ENCODE measurements at places on chromosomes 12 and 14.

GRCh38 chr12:101951002-101951670 is 73.8 kb downstream of the DRAM1 start:
- no peak for DNase-seq

DNA sequence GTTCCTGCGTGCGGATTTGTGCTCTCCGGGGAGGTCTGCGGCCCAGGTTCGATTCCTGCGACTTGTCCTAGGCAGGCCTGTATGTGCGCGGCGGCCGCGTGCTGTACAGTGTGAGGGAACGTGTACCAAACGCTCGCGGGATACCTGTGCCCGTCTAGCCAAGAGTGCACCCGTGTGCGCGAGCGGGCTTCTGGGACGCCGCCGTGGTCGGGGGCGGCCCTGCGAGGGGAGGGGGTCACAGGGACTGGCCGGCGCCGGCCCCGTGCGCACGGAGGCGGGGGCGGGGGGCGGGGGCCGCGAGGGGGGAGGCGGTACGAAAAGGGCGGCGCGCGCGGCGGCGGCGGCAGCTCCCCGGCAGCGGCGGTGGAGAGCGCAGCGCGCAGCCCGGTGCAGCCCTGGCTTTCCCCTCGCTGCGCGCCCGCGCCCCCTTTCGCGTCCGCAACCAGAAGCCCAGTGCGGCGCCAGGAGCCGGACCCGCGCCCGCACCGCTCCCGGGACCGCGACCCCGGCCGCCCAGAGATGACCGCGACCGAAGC is at the start of gene DLK1:
Gene DLK1, plus strand, starts transcription at position 343 of the 536 bp plus-strand sequence. Its CDS starts 177 bp downstream, at position 520.
- no peak for DNase-seq

DNA sequence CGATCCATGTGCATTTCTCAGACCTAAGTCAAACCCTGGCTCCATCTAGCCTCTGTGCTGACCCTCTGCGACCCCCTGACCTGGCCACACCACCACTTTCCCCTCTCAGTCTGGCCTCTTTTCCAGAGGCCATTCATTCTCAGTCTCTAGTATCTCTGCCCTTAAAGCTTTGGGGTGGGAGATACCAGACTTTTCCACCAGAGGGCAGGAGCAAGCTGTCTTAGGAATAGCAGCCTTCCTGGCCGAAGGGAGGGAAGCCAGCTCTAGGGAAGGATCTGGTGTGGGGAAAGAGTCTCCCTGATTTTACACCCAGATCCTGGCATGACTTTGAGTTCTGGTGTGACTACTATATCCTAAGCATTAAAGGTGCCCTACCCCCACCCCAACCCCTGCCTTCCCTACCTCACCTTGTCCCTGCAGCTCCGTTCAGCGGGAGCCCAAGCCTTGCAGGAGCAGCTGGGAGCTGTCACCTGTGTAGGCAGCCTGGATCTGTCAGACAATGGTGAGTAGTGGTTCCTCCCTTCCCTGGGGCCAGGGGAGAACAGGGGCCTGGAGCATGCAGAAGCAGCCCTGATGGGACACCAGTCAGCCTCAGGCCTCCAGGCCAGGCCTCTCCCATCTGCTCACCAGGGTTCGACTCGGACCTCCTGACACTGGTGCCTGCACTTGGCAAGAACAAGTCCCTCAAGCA is 6.6 kb downstream of the CARMIL3 start:
- no peak for DNase-seq

- no peak for DNase-seq
Measured at GRCh38 chr12:123772074-123772473, 10.0 kb downstream of the DNAH10 start.

- DNase-seq = no peak
Measured at GRCh38 chr12:108298761-108299275, 40.3 kb downstream of the CMKLR1 start.

GRCh38 chr14:22837750-22838538 is 1.6 kb downstream of the MMP14 start:
- DNase-seq = no peak

GRCh38 chr14:75597149-75597548 is 18.7 kb downstream of the FLVCR2 start:
- no peak for DNase-seq

DNA sequence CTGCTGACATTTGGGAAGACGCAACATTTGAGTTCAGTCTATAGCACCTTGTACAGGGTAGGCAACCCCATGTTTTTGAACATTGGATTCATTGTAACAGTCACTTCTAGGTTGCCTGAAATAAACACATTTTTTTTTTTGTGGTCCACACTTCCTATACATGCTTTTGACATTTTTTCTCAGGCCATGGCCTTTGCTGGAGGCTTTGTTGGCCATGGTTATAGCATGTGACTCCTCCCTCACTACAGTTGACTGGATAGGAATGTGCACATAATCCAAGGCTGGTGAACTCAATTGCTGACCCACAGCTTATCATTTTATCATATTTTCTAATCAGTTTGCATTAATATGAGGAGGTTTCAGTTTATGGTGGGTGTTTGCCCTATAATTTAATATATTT is 60.6 kb downstream of the TMEM117 start:
- no peak for DNase-seq

DNA sequence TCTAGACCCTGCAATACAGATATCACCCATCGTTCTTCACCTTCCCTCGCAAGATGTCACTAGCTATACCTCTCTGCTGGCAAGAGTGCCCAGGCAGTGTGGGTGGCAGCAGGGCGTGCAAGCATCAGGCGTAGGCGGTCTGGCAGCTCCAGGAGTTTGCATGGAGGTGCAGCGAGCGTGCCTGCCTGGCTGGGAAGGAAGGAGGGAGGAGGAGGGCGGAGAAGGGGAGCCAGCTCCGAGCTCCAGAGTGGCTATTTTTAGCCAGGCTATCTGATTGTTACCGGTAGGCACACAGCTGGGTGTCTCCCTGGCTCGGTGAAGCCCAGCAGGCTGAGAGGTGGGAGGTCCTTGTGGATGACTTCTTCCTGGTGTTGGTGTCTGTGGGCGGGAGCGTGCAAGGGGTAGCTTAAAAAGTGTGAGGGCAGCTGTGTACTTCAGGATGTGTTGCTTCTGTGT is 6.2 kb downstream of the FOXJ2 start:
- DNase-seq = peak; percentile 89

DNA sequence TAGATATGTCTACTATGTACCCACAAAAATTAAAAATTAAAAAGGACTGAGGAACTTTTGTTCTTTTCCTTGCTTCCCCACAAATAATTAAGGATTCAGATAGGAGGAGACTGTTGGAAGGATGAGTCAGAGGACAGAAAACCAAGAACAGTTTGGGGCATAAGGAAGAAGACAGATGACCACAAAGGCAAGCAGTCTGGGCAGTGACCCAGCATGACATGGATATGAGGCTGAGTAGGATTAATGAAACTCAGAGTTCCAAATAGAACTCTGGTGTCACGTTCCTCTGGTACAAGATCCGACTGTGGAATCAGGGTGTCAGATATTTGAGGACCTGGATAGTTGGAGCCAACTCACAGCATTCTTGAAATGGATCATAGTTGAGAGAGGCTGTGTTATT is 89.3 kb upstream of the SLC38A4 start:
- no peak for DNase-seq

DNA sequence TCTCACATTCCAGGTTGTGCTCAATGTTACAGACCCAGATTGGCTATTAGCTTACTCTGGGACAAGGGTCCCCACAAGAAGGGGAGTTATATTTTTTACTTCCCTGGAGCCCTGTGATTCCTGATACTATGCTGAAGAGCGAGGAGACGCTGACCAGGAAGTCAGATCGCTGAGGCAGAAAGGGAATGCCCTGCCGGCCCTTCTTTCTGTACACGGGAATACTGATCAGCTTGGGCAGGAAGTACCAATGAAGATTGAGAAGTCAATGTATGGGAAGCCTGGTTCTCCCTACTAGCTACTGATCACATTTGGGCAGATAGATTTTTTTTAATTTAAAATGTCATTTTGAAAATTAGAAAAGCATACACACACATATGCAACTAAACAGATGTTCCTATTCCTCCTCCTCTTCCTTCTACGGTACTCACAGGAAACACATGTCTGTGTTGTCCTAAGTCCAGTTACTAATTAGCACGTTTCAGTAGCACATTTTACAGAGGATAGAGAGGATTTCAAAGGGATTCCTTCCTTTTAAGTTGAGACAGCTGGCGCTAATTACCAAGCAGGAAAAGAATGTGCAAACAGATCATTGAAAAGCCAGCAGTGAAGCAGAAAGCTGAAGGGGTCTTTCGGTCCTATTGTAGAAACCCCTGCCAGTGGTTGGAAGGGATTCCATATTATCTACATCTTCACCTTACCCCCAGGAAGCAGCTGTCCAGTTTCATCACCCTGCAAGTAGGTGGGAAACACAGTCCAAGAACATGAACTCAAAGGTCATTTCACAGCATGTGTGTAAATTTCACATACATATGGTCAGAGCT is 292.4 kb downstream of the DUSP6 start:
- no peak for DNase-seq

DNA sequence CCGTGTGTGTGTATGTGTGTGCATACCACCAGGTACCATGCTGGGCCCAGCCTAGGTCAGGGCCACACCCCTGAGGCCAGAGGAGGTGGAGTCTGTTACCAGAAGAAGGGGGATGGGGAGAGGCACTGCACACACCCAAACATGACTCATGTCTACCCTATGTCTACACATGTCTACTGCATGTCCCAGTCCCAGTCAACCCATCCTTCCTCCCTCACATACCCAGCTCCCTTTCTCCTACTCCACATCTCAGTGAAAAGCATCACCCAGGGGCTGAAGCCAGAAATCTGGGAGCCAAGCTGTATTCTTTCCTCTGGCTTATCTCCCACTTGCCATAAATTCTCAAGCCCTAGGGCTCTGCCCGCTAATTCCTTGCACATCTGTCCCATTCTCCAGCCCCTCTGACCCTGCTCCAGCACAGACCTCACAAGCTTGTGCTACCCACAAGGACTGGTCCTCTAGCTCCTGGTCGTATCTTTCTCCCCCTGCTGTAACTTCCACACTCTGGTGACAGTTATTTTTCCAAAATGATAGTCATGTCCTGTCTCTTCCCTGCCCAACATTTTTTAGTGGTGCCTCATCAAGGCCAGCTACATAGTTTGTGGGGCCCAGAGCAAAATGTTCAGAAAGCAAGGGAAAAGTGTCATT is 18.0 kb upstream of the APPL2 start:
- DNase-seq = no peak

- DNase-seq = no peak
Measured at GRCh38 chr12:87302126-87302745, 727.0 kb downstream of the C12orf50 start.

DNA sequence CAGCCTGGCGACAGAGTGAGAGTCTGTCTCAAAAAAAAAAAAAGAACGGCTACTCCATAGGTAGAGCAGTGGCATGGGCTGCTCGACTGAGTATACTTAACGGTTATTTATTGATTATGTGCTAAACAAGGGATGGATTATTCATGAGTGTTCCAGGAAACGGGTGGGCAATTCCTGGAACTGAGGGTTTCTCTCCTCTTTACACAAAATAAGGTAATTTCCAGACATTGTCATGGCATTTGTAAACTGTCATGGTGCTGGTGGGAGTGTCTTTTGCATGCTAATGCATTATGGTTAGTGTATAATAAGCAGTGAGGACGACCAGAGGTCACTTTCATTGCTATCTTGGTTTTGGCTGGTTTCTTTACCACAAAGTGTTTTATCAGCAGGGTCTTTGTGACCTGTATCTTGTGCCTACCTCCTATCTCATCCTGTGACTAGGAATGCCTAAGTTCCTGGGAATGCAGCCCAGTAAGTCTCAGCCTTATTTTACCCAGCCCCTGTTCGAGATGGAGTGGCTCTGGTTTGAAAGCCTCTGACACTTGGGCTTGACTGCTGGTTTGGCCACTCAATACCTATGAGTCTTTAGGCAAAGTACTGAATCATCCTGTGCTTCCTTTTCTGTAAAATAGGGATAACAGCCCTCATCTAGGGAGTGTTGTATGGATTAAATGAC is 3.2 kb downstream of the DGLUCY start:
- DNase-seq = no peak
